ENCODE measurements at places on chromosomes 16 and 17. TPM values are rescaled to one million over a fixed set of nuclear protein-coding genes. Genes with fewer than 3 reads are reported as not detected.
A peak's percentile ranks its signal among the peaks of the same experiment; 100 is the strongest.

DNA sequence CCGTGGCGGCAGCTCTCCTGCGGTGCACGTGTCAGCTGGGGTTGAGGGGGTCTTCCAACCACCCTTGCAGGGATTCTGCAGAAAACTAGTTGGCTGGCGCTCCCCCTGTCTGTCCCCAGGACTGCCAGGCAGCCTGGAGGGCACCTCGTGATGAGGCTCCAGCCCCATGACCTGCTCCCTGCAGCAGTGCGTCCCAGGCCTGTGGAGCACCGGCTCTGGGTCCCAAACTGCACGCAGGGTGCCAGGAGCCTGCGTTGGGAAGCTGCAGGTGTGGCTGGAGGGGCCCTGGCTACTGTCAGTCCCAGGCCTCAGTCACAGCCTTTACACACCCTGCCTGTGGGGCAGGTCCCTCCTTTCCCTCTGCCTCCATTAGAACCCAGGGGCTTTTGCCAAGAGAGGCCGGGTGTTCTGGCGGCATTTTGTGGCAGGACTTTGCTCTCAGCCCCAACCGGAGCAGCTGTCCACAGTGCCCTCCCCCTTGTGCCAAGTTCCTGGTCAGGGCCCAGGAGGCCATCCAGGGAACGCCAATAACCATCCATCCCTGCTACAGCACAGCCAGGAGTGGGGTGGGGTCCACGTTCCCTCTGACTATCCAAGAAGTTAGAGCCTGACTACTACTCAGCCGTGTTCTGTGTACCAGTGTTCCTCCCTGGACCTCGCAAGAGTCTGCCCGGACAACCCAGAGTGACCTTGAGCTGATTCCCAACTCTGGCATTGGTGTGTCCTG is 9.2 kb downstream of the CHMP6 start:
- no peak for DNase-seq

DNA sequence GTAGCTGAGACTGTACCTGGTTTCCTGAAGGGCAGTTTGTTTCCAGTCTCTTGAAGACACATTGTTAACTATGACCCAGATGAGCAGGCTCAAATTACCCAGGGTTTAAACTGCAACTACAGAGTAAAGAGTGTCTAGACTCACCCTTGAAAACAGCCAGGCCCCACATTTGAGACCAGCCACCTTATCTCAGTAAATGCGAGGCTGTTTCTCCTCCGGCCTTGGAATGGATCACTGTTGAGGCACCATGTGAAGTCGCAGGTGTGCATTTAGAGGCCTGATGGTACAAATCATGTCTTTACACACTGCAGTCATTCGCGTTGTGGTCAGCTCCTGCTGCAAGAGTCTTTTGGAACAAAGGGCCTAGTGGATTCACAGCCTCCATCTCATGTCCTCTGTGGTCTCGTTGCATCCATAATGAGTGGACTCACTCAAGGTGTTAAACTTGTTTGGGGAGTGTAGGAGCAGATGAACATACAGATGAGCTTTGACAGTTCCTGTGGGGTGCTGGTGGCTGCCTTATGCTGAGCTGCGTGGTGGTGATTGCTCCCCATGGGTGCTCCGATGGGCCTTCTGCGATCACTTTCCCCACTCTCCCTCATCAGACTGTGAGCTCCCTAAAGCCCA is 18.5 kb upstream of the N4BP1 start:
- DNase-seq: no peak

DNA sequence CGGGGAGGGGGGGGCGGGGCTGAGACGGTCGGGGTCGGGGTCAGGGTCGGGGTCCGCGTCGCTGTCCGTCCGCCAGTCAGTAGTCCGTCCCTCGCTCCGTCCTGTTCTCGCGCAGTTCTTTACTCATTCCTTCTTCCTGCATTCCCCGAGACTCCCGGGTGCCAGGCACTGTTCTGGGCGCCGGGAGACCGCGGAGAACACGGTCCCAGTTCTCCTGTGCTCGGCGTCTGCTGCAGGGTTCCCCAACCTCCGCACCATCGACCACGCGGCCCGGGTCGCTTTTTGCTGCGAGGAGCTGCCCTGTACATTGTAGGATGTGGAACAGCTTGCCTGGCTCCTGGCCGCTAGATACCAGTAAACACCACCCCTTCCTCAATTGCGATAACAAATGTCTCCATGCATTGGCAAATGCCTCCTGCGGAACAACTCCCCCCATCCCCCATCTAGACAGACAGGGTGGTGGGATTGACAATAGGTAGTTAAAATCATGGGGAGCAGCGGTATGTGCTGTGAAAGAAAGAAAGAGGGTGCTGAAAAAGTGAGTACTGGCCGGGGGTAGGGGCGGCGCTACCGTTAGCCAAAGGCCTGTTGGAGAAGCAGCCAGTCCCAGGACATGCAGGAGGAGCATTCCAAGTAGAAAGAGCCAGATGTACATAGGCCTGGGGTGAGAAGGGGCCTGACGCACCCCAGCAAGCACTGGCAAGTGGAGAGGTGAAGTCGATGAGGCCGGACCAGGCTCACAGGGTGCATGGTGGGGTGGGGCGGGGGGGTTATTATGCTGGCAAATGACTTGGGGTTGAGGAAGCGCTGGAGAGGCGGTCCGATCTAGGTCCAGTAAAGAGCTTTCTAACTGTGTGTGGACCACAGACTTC is 631 bp downstream of the TRAF7 start:
- no peak for DNase-seq

DNA sequence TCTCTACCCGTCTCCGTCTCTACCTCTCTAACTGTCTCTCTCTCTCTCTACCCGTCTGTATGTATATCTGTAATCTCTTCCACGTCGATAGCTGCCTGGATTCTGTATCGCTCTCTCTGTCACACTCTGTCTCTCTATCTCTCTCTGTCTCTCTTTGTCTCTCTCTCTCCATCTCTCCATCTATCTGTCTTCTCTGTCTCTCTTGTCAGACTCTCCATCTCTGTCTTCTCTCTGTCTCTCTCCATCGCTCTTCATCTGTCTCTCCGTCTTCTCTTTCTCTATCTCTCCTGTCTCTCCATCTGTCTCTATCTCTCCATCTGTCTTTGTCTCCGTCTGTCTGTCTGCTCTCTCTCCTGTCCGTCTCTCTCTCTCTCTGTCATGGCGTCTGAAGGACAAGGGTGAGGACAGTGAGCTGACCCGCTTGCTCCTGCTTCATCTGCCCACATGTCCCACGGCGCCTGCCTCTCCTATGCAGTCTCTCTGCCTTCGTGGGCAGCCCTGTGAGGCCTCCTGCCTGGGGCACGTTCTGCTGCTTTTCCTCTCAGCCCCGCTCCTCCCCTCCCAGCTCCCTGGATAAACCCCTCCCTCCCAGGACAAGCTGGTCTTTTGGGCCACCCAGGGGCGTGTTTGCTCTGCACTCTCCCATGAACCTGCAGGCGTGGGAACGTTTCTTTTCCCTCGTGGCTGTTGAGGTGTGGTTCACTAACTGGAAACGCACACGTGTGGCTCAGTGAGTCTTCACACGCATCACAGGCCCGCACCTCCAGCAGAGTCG is 18.9 kb downstream of the ACSF3 start:
- no peak for DNase-seq

- peak; percentile 64 for DNase-seq
Measured at GRCh38 chr17:36755586-36755985, 154.2 kb downstream of the MRM1 start.

- DNase-seq: peak; percentile 67
Measured at GRCh38 chr16:9159839-9160550, 68.6 kb downstream of the HAPSTR1 start.

DNA sequence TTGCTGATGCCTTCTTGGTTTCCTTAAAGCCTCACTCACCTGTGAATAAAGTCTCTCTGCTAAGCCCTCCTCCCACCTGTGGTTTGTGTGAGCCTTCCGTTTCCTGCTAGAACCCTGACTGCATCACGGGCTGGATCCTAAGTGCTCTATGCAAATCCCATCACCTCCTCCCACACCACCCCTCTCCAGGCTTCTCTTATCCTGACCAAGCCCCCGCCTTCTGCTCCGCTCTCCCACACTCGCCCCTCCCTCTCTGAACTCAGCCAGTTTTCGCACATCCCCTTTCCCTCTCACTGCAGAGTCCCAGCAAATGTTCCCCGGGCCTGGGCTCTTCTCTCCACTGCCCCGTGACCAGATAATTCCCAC is 51.8 kb downstream of the PIMREG start:
- no peak for DNase-seq

GRCh38 chr17:79269620-79270019 is 195.0 kb downstream of the ENGASE start:
- no peak for DNase-seq

The SLC7A6OS gene
- 46.3 TPM for total RNA-seq

The SENP3 gene
- total RNA-seq: 36.9 TPM

The MC1R gene
- total RNA-seq: 22.2 TPM

The CDH11 gene
- total RNA-seq: not detected

The MMP28 gene
- 1.1 TPM for total RNA-seq

Measured in natural killer cell (primary cell).